ENCODE measurements at places on chromosomes 12 and 14.

DNA sequence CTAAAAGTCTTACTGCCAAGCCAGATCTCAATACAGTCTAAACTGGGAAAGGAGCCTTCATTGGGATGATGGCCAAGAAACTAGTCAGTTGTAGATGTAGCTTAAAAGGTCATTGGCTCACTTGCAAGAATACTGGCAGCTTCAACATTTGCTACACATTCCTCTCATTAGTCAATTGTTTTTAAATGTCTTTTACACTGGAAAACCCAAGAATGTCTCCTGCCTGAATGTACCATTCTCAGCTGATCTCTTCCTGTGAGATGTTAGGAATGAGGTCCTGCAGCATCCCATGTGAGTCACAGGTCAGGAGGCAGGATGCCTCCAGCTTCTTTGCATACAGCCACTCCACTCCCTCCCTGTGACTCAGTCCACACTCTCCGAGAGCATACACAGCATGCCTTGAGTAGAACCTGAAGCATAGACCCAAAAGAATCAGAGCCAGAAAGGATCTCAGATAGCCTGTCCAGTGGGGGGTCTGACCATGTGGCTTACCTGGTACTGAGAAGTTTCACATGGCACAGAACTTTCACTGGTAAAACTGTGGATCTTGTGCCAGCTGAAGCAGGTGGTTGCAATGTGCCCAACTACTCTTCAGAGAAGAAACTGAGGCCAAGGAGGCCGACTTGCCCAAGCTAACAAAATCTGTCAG, 56.0 kb upstream of the HECTD1 start:
- DNase-seq: no peak

- no peak for DNase-seq
Measured at GRCh38 chr12:51954561-51955361, 3.3 kb downstream of the ACVR1B start.

GRCh38 chr14:97185186-97185585, 388.0 kb downstream of the VRK1 start:
- no peak for DNase-seq

DNA sequence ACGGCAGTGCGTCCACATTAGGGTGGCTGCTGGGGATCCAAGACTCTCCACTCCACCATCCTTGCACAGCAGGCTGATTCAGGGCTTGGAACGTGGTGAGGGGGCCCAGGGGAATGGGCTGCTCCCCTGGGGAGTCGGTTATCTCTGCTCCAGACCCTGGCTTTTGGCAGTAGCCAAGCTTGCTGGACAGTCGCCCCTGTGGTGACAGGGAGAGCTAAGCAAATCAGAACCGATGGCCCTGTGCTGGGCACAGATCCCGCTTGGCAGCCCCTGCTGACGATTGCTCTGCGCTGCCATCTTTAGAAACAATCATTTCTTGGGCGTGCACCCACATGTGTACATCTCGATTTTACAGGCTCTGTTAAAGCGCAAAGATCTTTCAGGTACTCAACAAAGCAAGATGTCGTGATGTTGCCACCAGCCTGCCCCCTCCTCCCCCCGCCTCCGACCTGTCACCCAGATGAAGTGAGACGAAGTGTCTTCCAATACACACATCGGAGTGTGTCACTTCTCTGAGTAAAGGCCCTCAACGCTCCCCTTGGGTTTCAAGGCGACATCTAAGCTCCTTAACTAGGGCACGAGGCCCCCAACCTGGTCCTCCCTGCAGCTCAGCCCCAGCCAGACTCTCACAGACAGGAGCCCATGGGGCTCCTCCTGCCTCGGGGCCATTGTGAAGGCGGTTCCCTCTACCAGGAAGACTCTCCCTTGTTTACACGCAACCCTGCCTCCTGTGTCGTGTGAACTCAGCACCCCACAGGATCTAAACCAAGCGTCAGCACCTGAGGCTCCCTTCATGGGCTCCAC, 55.6 kb downstream of the PITPNM2 start:
- no peak for DNase-seq

GRCh38 chr12:77891518-77892147, 60.9 kb downstream of the NAV3 start:
- no peak for DNase-seq

- no peak for DNase-seq
Measured at GRCh38 chr12:40945772-40946171, 242.3 kb upstream of the PDZRN4 start.

- DNase-seq: no peak
Measured at GRCh38 chr14:104486222-104486923, 93.2 kb upstream of the C14orf180 start.

GRCh38 chr14:50823051-50823761, 7.8 kb downstream of the NIN start:
- no peak for DNase-seq

DNA sequence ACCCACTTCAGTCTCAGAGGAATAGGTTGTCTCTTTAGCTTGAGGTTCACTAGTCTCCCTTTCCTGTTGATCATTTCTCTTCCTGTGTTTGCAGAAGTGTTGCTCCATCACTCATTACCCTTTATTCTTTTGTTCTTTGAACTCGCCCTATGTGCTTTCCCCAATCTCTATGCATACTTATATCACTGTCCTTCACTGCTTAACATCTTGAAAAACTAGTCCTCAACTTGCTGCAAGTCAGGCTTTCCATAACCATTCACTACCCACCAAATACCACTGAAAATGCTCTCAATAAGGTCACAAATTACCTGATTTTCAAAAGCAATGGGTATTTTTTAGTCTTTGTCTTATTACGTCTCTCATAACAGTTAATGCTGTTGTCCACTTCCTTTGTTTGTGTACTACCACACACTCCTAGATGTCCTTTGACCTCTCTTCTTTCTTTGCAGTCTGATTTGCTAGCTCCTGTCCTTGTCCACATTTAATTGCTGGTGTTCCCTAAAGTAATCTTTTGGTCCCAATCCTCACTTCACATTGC, 80.8 kb downstream of the RIC8B start:
- no peak for DNase-seq

- DNase-seq: no peak
Measured at GRCh38 chr14:71248194-71248593, 340.9 kb downstream of the PCNX1 start.

GRCh38 chr14:33629792-33630191, 321.1 kb downstream of the EGLN3 start:
- no peak for DNase-seq

DNA sequence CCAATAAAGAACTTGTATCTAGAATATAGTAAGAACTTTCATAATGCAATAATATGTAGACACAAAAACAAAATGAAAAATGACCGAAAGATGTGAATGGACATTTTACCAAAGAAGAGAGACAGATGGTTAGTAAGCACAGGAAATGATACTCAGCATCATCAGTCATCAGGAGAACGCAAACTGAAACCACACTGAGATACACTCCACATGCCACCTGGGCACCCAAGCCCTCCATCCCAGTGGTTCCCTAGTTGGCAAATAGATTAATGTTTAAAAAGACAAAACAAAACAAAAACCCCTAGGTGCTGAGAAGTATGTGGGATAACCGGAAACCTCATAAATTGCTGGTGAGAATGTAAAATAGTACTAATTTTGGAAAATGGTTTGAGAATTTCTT, 26.8 kb upstream of the VPS33A start:
- no peak for DNase-seq

GRCh38 chr14:104315169-104315568, 176.8 kb downstream of the KIF26A start:
- no peak for DNase-seq

GRCh38 chr12:96006727-96007126, 10.6 kb upstream of the HAL start:
- no peak for DNase-seq

- no peak for DNase-seq
Measured at GRCh38 chr12:50085615-50086072, 502 bp downstream of the SMARCD1 start.

- no peak for DNase-seq
Measured at GRCh38 chr12:77347017-77347416, 281.6 kb upstream of the E2F7 start.

DNA sequence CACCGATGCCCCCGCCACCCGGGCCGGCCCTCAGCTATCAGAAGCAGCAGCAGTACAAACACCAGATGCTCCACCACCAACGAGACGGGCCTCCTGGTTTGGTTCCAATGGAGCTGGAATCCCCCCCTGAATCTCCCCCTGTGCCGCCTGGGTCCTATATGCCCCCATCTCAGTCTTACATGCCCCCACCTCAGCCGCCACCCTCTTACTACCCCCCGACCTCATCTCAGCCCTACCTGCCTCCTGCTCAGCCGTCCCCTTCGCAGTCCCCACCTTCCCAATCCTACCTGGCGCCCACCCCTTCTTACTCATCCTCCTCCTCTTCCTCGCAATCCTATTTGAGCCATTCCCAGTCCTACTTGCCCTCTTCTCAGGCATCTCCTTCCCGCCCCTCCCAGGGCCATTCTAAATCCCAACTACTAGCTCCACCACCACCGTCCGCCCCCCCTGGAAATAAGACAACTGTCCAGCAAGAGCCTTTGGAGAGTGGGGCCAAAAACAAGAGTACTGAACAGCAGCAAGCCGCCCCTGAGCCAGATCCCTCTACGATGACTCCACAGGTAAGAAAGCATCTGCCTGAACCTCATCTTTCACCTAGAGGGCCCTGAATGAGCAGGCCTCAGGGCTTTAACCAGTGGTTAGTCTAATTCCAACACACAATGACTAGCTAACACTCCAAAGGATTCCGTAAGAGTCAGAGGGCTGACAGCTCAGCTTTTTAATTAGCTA, 851 bp downstream of the YLPM1 start:
- DNase-seq: no peak

- no peak for DNase-seq
Measured at GRCh38 chr12:71592841-71593240, 70.8 kb downstream of the ZFC3H1 start.

DNA sequence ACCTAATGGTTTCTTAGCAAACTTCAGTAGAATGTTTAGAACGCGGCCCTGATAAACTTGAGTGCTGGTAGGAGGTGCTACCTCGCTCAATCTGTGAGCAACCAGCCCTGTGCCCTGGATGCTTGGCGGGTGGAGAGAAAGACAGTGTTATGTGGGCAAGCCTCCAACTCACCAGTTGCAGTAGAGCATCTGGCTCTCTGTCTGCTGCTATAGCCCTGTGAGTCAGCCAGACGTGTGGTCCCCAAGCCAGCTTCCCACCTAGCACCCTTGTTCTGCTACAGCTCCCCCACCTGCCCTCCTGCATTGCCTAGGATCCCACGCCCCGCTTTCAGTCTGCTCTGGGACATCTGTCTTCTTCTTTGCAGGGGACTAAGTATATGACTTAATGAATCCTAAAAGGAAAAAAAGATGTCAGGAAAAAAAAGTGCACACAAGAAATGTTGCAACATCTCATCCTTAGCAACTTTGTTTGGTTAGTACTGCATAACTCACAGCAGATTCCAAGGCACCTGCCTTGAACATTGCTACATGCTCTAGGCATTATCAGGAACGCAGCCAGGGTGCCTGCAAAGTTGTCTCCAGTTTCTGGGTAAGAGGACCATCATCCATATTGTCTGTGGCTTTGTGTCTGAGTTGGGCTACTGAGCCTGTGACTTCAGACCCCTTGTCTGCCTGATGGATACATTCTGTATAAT, 13.6 kb downstream of the SNRNP35 start:
- DNase-seq: no peak

DNA sequence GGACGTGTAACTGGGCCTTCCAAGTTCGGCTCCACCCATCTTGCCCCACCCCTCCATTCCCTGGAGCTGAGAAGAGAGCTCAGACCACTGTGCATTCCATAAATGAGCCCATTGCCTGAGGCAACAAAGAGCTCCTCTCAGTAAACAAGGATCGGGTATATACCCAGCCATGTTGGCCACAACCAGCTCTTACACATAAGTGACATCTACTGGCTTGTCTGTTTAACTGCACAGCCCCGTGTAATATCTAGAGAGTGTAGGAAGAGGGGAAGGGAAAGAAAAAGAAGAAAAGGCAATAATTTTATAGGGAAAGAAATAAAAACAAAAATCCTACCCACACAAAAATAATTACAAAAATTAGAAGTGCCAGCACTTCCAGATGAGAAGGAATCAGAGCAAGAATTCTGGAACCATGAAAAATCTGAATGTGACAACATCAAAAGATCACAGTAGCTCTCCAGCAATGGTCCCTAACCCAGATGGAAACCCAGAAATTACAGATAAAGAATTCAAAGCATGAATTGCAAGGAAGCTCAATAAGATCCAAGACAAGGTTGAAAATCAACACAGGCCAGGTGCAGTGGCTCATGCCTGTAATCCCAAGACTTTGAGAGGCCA, 308.1 kb downstream of the RPAP3 start:
- DNase-seq: no peak

DNA sequence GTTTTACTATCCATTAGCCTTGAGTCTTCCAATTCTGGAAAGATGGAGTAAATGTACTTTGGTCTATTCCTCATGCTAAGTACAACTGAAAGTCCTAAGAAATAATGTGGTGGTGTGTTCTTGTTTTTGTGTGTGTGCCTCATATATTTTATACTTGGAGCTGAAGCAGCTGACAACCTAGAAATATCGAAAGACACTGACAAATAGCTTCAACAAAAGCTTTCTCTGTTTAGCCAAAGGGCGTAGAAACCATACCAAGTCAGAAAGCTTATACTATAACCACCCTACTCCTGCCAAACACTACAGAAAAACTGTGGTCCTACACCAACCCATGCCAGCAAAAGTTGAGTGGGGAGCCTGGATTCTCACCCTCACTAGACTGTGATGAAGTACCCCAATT, 188.4 kb downstream of the GPHN start:
- DNase-seq: no peak

- DNase-seq: no peak
Measured at GRCh38 chr12:482061-482460, 22.3 kb downstream of the B4GALNT3 start.

DNA sequence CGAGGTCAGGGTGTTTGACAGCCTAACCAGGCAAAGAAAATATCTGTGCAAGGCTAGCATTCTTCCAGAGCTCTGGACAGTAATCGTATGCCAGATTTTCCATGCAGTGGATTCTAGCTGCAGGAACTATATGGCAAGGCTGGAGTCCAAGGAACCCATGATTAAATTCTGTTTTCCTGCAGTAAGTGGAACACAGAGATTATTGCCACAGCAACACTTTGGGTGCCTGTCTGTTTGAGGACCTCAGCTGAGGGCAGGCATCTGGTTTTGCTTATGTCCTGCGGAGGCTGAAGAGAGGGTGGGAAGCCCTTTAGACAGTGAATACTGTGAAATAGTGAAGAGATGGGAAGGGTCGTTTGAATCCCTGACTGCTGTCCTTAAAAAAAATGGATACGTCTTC, 104.4 kb downstream of the DAD1 start:
- DNase-seq: no peak

GRCh38 chr12:78316631-78317468, 486.2 kb downstream of the NAV3 start:
- no peak for DNase-seq

- no peak for DNase-seq
Measured at GRCh38 chr12:109777544-109777943, 55.7 kb downstream of the TRPV4 start.

- no peak for DNase-seq
Measured at GRCh38 chr14:68708343-68708742, 84.5 kb downstream of the ZFP36L1 start.

- DNase-seq: no peak
Measured at GRCh38 chr12:83016218-83016835, 329.6 kb downstream of the TMTC2 start.

- DNase-seq: no peak
Measured at GRCh38 chr14:51554953-51555352, 96.8 kb upstream of the FRMD6 start.

GRCh38 chr14:66359500-66359899, 126.7 kb upstream of the CCDC196 start:
- no peak for DNase-seq
